ENCODE measurements at places on chromosomes 7 and 10.

DNA sequence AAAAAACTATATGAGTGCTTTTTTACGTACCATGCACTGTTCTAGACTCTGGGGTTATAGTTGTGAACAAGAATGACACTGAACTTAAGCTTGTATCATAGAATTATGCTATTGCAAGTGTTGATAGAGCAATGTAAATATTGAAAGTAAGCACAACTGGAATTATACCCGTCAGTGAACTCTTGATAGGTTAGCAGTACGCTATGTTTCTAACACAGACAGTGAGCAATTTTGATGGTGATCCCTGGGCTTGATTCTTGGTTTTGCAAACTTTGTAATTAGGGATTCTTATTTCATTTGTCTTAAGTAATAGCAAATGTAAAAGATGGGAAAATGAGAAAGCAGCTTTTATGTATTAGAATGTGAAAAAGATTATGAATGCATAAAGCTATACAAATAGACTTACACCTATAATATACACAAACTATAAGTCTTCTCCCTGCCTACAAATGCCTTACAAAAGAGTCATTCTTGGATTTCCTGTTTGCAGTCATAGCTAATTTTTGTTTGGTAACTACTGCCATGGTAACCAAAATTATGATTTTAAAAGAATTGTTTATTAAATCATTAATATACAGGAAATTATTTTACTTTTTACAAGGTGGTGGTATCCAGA lies 6.7 kb downstream of the TES start:
- no peak for DNase-seq

GRCh38 chr7:26642416-26642815 lies 222.0 kb downstream of the SKAP2 start:
- no peak for DNase-seq

DNA sequence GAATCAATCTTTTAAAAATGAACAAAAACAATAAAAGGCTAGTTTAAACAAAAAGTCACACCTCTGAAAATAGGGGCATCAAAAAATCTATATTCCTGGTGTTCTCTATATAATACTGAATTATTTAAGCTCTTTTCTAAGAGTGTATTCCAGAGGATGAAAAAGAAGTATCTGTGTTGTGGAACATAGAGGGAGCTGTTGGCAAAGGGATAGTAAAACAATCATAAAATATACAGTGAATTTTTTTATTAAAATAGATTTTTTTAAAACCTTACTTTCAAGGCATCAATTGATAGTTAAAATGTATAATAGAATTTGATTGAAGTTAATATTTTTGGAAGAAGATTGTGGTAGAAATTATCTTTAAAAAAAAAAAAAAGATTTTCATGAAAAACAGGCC lies 1409.1 kb upstream of the CELF2 start:
- DNase-seq, result no peak

- no peak for DNase-seq
These were observed 194.0 kb upstream of the KCND2 start for GRCh38 chr7:120079022-120079421.

GRCh38 chr10:71045936-71046335 lies 157.6 kb upstream of the PCBD1 start:
- DNase-seq, result no peak

DNA sequence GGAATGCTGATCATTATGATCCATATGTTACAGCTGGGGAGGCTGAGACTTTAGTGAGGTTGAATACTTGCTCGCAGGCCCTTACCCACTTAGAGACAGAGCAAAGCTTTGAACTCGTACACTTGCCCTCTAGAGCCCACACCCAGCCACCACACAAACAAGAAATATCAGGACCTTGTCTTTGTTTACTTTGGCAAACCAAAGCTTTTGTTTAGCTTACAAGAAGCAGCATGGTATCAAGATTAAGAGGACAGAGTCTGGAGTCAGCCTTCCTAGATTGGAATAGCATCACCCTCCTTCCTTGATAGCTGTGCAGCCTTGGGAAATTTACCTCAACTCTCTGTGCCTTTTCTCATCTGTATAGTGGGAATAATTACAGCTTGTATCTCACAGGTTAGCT lies 477.5 kb downstream of the SUGCT start:
- no peak for DNase-seq

Measured in stimulated activated CD4-positive, alpha-beta T cell treated with anti-CD3 and anti-CD28 coated beads, TNF-alpha, amount 100 ng/mL, for 1 hour (primary cell).